ENCODE measurements at places on chromosomes 4 and X. TPM values are rescaled to one million over a fixed set of nuclear protein-coding genes. Genes with fewer than 3 reads are reported as not detected.
A peak's percentile ranks its signal among the peaks of the same experiment; 100 is the strongest.

Gene MAGEA11
- total RNA-seq: not detected

- DNase-seq: no peak
Measured at GRCh38 chr4:186840222-186840701, 116.6 kb upstream of the FAT1 start.

DNA sequence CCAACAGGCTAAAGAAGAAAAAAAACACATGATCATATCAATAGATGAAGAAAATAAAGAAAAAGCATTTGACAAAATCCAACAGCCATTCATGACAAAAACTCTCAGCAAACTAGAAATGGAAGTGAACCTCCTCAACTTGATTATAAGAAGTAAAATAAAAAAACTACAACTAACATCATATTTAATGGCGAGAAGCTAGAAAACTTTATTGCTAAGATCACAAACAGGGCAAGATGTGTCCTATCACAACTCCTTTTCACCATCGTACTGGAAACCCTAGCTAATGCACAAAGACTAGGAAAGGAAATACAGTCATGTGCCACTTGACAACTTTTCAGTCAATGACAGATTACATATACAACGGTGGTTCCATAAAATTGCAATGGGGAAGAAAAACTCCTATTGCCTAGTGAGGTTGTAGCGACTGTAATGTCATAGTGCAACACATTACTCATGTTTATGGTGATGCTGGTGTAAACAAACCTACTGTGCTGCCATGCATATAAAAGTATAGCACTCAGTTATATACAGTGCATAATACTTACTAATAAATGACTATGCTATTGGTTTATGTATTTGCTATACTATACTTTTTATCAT lies 12.1 kb upstream of the MANBA start:
- DNase-seq: no peak

DNA sequence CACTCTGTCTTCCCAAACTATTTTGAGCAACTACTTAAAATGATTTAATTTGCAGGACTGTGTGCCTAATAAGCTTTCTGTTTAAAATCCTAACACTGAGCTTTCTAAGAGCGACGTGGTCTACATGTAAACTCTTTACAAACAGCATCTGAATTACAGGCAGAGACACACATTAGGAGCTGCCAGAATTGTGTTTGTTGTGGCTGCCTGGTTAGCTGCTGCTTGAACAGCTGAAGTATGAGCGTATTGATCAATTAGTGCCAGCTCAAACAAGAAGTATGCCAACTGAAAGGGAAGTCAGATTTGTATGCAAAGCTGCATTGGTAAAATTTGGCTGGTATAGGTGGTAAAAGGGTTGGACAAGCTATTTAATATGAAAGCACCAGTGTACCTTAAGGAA lies 384.4 kb downstream of the PCDH7 start:
- no peak for DNase-seq

Gene BMX
- 3.8 TPM for total RNA-seq

Gene TMPRSS11D
- total RNA-seq: not detected

- no peak for DNase-seq
Measured at GRCh38 chrX:17550011-17550410, 175.0 kb downstream of the NHS start.

- no peak for DNase-seq
Measured at GRCh38 chr4:39655211-39655610, 16.5 kb upstream of the SMIM14 start.

- no peak for DNase-seq
Measured at GRCh38 chr4:40462326-40462725, 127.2 kb downstream of the CHRNA9 start.

Gene CFI
- 20.5 TPM for total RNA-seq

Gene AFF2
- 2.5 TPM for total RNA-seq

Gene CORIN
- total RNA-seq: 0.57 TPM

DNA sequence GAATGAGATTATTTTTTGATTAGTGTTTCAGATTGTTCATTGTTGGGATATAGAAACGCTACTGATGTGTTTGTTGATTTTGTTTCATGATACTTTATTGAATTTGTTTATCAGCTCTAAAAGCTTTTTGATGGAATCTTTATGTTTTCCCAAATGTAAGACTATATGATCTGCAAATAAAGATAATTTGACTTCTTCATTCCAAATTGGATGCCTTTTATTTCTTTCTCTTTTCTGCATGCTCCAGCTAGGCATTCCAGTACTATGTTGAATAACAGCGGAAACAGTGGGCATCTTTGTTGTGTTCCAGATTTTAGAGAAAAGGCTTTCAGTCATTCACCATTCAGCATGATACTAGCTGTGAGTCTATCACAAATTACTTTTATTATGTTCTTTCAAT lies 21.8 kb downstream of the SPANXN4 start:
- no peak for DNase-seq

GRCh38 chr4:180618396-180618795 lies 1624.8 kb upstream of the TENM3 start:
- DNase-seq: no peak

GRCh38 chr4:10041036-10041435 lies 19.7 kb upstream of the SLC2A9 start:
- no peak for DNase-seq

Gene DMD
- 18.9 TPM for total RNA-seq

DNA sequence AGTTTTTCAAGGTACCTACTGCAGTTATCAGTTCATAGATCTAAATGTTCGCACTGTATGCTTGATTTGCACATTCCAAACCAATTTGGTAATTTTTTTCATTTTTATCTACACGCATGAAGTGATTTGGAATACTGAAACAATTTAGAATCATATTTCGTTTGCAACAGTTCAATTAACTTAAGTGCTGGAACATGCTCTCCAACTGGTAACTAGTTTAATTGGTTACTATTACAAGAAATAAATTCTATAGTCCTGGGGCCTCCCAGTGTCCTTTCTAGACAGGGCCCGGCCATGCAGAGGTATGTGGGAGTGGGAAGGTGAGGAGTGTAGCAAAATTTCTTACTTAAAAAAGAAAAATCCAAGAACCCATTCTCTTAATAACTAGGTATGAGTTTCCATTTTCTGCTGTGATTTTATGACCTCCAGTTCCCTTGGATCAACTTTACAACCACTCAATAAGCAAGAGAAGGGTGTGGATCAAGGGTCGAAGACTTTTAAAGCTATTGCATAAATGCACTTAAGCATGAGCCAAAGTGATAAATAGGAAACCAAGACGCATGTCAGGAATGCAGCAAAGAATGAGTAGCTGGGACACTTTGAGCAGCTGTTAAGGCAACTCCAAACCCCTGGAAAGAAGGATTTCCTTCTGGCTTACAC lies 106.9 kb downstream of the PPARGC1A start:
- DNase-seq: peak; percentile 44

DNA sequence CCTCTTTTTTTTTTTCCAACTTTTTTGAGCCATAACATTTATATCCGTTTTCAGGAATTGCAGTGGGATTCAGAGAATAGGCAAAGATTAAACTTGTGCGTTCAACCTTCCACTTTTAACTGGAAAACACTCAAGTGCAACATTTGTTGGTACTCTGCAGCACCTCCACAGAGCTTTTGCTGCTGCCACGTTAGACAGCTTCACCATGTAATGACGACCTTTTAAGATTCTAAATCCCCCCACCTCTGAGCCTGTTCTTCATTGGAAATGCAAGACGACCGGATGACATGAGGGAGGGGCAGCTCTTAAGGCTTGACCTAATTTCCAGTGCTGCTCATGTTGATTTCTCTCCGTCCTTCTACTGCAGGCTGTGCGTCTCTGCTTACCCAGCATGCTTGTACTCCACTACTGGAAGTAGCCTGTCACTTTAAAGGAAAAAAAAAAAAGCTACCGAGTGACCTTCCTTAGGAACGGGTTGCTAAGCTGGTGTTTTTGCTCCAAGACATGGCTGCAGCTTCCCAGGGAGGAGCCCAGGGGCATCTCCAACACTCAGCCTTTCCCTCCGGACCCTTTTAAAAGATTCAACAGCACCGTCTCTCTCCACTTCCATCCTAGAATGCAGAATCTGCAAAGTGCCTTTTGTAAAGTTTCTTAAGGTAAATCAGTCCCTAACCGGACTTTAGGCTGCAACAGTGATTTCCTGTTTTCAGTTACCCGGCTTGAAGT lies at the start of gene CC2D2A:
Gene CC2D2A (plus strand): TSS at position 481 of the 726 bp plus-strand sequence. CDS start 6,051 bp downstream, outside the sequence.
- DNase-seq: no peak

Gene FHIP1A
- 31.5 TPM for total RNA-seq

DNA sequence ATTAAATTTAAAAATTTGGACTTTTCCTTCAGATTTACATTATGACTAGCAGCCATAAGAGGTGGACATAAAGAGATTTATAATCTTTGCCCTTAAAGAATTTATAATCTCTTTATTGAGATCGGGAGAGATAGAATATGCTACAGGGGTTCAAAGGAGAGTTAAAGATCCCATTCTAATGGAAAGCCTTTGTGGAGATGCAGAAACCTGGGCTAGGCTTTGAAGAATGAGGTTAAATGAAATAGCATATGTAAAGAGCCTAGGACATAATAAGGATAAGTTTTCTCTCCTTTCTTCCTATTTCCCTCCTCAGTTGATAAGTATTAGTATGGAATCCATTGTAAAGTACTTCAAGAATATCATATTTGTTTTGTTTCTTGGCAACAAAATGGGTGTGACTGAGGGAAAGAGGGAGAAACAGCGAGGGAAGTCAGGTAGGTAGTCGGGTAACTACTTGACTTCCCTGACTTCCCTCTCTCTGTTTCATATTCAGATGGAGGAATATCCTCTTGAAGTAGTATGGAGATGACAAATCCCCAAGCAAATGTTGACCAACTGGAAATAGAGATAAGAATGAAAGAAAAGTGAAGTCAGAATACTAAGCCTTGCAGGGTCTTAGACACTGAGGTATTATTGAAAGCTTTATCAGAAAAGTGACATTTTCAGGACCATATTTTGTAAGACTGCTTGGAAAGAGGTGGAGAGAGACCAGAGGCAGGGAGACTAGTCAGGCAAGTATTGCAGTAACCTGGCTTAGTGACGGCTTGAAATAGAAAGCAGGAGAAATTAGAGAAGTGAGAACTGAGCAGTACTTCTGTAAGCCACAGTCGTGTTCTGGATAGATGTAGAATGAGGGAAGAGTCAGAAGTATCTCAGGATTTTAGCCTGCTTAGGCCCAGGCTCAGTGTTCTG lies 82.9 kb downstream of the PDLIM5 start:
- DNase-seq: no peak

GRCh38 chr4:911221-911751 lies 20.8 kb downstream of the GAK start:
- DNase-seq: peak; percentile 38

Gene COPS4
- 43.6 TPM for total RNA-seq

DNA sequence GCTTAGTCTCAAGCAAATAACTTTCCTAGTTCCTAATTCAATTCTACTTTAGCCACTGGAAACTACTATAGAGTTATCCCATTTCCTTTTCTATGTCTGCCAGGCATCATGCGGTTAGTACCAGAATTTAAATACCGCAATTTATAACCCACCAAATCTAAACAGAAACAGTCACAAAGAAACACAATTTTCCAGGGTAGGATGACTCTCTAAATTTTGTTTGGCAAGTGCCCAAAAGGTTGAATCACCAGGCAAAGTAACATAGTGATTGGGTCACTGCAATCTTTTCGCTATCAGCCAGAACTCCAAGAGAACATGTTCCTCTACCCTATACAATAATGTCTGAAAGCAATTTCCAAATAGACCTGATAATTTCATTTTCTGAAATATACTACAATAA lies 240.2 kb upstream of the GRIA3 start:
- DNase-seq: no peak

Gene SPANXA1
- total RNA-seq: not detected

DNA sequence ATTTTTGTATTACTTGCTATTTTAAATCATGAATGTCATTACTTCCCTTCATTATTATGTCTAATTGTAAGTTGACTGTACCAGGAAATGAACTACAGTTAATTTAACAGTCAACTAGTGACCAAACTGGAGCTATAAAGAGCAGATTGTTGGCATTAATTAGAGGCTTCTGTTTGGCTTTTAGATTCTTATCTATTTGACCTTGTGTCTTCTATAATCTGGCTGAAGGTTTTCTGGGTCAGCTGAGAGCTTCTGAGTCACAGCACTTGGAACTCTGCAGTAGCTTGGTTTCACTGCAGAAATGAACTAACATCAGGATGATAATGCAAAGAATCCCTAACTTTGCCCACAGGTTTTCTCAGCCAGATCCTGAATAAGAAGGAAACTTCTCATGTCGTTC lies 169.2 kb upstream of the LEF1 start:
- no peak for DNase-seq

Gene C4orf50
- not detected for total RNA-seq

Gene RAI2
- total RNA-seq: 5.4 TPM

DNA sequence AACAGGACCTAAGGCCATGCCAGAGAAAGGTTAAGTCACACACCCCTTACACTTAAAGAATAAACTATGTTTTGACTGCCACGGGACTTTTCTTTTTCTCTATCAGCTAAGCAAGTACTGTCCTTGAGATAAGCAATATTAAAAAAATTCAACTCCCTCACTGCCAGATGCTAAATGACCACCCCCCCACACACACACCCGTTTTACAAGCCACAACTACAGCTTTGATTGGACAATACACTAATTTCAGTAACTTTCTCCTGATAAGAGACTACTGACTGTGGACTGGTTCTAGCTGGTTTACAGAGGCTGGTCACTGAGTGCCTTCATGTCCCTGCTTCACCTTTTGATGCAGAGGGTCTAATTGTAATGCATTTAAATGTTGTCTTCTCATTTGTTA lies 63.9 kb upstream of the HOPX start:
- no peak for DNase-seq

Gene CAMK2D
- 38.8 TPM for total RNA-seq

Gene F8
- 1.5 TPM for total RNA-seq

Gene DRD5
- total RNA-seq: not detected

GRCh38 chrX:129908636-129909035 lies 2.7 kb downstream of the UTP14A start:
- no peak for DNase-seq

GRCh38 chr4:72073816-72074215 lies 42.0 kb downstream of the NPFFR2 start:
- DNase-seq: no peak

DNA sequence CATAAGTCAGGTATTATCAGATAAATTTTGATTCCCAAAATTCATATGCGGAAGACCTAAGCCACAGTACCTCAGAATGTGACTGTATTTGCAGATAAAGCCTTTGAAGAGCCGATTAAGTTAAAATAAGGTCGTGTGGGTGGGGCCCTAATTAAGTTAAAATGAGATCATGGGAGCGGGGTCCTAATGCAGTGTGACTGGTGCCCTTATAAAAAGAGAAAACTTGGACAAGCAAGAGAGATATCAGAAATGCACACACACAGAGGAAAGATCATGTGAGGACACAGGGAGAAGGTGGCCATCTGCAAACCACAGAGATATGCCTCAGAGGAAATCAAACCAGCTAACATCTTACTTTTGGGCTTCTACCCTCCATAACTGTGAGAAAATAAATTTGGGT lies 236.1 kb downstream of the FBXO8 start:
- DNase-seq: no peak

DNA sequence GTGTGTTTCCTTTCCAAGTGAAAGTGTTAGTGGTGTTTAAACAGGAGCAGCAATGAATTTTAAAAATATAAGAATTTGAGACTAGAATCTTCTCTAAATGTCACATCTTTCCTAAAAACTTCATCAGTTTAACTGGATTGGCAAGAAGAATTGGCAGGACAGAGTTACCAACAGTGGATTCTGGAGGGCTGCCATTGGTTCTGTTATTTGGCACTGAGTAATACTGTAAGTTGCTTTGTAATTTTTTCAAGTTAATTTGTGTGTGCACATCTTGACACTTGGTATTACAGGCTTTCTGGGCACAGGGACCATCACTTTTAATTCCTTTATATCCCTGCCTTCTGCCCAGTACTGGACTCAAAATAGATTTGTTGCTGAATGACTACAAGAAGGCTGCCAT lies 4.5 kb upstream of the GPRIN3 start:
- DNase-seq: no peak
